OCI-M1 (cell line): ENCODE measurements at places on chromosomes 12 and 14.
A peak's percentile ranks its signal among the peaks of the same experiment; 100 is the strongest.

GRCh38 chr14:104794099-104794498 is 1.4 kb downstream of the AKT1 start:
- no peak for DNase-seq

DNA sequence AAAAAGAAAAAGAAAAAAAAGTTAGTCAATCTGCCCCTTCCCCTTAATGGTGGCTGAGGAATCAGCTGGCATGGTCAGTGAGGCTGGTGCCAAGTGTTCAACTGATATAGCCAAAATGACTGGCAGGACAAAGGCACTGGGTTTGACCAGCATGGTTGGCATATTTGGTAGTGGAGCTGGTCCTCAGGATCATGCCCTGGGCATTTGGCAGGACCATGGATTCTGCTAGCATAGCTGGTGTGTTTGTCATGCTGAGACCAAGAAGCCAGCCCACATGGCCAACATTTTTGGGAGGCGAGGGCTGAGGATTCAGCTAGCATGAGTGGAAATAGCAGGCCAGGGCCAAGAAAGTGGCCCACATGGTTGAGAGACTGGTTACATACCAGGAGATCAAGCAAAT is 136.5 kb downstream of the FBXL14 start:
- DNase-seq: no peak

DNA sequence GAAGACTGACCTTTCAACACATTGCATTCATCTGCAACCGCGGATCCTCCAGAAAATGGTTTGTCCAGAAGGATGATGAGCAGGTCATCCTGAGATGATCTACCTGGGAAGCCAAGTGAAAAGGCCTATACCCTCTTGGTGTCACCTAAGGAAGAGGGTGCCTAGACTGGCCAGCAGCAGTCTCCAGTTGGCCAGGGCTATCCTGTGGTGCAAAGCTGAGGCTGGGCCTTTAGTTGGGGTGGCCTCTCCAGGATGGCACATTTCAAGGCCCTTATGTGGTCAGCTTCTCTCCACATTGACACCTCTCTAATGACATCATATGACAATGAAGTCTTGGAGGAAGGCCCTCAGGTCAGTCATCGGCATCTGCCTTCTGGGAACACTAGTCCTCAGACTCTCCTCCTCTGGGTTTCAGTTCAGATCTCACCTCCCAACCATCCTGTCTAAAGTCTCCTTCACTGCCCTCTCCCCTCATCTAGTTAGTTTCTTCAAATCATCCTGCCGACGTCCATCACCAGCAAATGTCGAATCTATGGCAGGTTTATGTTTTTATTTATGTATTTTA is 3.3 kb upstream of the SLC22A17 start:
- DNase-seq: peak; percentile 13

DNA sequence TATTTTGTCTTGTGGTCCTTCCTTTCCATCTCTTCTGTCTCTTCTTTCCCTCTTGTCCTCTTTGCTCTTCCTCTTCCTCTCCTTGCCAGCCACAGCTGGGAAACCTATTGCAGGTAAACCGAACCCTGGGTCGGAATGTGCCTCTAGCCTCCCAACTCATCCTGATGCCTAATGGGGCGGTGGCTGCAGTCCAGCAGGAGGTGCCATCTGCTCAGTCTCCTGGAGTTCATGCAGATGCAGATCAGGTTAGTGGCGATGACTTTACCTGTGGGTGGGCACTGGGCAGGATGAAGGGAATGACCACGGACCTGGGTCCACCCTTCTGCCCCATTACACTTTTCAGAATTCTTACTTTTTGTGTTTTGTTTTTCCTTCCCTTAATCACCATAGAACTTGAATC is 8.2 kb downstream of the PHC1 start:
- DNase-seq: no peak

GRCh38 chr14:58946431-58946830 is 242.0 kb upstream of the DAAM1 start:
- DNase-seq: no peak

- peak; percentile 16 for DNase-seq
These were observed 8.9 kb upstream of the FOXN3 start for GRCh38 chr14:89425931-89426330.
